ENCODE measurements at places on chromosomes 7 and 10.

GRCh38 chr7:136869991-136870865, 1.8 kb downstream of the CHRM2 start:
- DNase-seq = no peak

DNA sequence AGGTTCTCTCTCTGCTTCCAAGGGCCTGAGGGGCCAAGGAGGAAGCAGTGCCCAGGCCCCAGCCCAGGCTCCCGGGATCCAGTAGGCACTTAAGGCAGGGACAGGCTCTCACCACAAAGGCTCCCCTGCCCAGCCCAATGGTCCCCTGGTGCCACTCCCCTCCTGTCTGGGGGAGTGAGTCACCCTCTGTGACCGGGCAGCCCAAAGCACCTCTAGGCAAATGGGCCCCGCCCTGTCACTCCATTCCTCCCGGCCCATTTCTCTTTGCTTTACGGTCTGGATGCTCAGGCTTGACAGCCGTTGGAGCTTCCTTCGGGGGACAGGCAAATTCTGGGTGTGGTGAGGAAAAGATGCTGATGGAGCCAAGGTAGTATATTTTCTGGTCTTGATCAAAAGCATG, at the start of gene CALHM3:
TSS of gene CALHM3 (minus strand) at position 106 of the 400 bp plus-strand sequence. CDS start 208 bp downstream, outside the sequence.
- DNase-seq = no peak

- DNase-seq = no peak
Measured at GRCh38 chr10:68924593-68924992, 23.5 kb downstream of the DDX50 start.

DNA sequence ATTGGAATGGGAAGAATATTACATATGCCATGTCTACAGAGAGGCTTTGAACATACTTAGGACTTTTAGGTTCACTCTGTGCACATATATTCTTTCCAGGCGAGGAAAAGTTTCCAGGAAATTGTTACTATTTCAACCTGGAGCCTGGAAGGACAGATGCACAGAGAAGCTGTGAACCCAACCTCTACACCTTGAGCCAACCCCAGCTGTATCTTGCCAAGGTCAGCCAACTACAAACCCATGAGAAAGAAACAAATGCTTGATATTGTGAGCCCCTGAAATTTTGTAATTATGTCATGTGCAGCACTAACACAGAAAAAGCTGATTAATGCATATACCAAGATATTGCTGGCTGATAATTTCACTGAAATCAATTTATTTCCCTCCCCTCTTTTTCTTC, 404.9 kb downstream of the GLRX3 start:
- no peak for DNase-seq

DNA sequence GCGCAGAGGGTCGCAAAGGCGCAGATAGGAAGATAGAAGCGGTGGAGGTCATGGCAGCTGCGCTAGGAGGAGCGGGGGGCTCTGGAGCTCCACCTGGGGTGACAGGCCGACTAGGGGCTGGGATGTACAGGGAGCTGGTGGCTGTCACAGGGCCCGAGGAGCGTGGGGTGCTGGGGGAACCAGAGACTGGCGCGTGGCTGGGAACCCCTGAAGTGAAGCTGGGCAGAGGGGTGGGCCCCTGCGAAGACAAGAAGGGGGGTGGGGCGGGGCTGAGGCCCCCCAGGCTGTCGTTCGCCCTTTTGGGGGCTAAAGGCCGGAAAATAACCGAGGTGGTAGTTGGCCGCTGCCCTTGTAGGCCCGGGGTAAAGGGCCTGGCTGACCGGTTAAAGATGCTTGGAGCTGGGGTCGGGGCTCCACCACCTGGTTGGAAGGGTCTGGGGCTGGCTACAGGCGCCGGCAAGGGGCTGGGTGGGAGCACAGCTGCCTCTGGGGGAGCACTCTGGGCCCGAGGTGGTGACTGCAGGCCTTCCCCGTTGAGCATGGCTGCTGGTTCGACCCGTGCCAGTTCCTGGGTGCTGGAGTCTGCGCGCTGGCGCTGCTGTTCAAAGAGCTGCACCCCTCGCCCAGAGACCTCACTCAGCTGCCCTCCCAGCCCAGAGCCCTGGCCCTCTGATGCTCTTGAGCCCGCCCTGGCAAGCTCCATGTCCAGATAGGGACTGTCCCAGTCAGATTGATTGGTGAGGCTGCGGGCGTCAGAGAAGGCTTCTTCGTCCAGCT, 6.8 kb upstream of the MYOZ1 start:
- DNase-seq = no peak

- no peak for DNase-seq
Measured at GRCh38 chr7:73442222-73442902, 8.8 kb downstream of the FZD9 start.
